ENCODE measurements at places on chromosomes 3 and 15.
A peak's percentile ranks its signal among the peaks of the same experiment; 100 is the strongest.

DNA sequence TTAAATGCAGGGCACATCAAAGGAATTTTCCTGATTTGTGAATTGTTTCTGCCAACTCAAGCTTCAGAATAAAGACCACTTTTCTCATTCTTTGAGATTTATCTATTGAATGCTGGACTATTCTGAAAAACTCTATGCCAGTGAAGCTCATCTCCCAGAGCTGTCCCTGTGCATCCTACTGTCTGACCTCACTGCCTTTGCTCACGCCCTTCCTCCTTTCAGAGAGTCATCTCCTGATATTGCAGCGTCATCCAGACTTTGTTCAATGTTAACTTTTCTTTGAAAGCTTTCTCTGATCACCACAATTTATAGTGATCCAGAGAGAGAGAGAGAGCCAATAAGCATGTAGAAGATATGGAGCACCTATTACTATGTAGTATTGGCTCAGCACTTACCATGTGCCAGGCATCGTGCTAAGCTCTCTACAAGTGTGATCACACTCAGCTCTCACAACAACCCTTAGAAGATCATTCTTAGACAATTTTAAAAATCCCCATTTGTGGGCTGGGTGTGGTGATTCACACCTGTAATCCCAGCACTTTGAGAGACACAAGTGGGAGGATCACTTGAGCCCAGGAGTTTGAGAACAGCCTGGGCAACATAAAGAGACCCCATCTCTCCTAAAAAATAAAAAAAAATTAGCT is 30.2 kb upstream of the TLE3 start:
- DNase-seq: no peak

GRCh38 chr3:71172951-71173350 is 410.6 kb downstream of the FOXP1 start:
- peak; percentile 83 for DNase-seq

- peak; percentile 59 for DNase-seq
These were observed 389.0 kb upstream of the THBS1 start for GRCh38 chr15:39191871-39192291.

- DNase-seq: no peak
These were observed 90.7 kb downstream of the RTP4 start for GRCh38 chr3:187458921-187459320.

GRCh38 chr3:177110895-177111294 is 86.4 kb downstream of the TBL1XR1 start:
- no peak for DNase-seq

GRCh38 chr3:46989146-46989810 is 9.8 kb downstream of the NBEAL2 start:
- no peak for DNase-seq

- no peak for DNase-seq
These were observed 469.2 kb downstream of the CNTN3 start for GRCh38 chr3:74145277-74145676.

DNA sequence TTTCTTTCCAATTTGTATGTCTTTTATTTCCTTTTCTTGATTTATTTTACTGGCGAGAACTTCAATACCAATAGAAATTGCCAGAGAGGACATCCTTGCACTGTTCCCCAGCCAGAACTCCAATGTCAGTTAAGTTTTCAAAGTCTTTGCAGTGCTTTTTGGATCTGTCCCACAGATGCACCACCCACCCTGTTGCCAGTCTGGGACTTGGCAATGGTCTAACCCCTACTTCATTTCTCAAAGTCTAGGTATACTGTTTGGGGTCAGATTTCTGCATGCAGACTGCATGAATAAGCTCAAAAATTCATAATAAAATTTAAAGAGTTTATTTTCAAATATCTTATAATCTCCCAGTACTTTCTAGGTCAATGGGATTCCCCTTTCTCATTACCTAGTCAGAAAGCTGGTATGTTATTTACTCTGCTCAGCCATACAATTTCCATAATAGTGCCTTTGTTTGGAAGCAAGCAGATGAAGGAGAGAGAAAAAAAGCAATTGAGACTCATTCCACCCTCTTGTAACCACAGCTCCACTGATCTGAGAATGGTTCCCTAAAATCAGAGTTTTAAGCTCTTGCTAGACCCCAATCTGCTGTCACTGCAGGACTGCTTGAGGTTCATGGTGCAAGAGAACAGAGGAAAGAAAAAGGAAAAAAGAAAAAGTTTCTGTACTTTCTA is 125.9 kb upstream of the PLXND1 start:
- DNase-seq: no peak

- DNase-seq: no peak
These were observed 336.2 kb upstream of the TPM1 start for GRCh38 chr15:62706317-62706716.

DNA sequence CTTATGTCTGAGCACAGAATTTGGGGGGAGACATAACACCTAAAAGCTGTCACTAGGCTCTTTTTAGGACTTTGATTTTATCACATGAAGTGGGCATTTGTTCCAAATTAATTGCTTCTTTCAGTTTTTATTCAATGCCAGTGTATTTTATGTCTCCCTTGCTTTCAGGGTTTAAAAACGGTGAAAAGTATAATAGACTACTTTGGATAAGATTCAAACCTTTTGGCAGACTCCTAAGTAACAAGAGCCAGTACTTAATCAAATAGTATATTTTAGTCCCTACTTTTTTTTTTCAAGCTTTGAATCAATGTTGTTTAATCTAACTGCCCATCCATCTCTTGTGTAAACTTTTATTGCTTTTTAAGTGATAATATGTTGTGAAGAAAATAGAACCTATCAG is 847.2 kb upstream of the DPPA4 start:
- DNase-seq: no peak

- DNase-seq: no peak
These were observed 52.7 kb upstream of the CADM2 start for GRCh38 chr3:84906065-84906464.

DNA sequence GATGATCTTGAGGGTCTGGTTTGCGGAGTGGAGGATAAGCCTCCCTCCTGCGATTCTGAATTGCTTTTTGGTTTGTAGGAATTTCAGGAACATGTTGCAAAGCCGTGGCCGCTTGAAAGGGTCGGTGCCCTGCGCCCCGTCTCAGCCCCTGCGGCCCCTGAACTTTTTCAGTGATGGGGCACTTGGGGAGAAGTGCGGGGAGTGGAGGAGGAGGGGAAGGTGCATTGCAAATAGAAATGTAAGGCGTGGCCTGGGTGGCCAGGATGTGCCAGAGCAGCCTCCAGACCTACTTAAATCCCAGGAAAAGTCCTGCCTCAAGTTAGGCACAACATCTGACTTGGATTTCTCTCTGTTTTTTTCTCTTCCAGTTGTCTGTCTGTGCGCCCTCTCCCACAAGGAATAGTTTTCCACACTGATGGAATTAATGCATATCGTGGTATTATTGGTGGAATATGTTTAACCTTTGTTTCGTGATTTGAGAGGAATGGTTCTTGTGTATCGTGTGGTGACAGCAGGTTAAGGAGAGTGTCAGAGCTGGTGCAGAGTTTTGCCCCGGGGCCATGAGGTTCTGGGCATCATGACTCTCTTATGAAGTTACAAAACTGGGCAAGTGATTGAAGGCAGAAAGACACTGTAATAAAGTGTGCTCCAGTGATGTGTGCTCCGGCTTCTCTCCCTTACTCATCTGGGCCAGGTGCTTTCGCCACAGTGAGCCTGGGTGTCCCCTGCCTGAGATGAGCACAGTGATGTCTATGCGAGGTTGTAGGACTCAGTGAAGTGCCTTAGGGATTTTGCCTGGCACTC is 153.8 kb downstream of the PGPEP1L start:
- DNase-seq: no peak

DNA sequence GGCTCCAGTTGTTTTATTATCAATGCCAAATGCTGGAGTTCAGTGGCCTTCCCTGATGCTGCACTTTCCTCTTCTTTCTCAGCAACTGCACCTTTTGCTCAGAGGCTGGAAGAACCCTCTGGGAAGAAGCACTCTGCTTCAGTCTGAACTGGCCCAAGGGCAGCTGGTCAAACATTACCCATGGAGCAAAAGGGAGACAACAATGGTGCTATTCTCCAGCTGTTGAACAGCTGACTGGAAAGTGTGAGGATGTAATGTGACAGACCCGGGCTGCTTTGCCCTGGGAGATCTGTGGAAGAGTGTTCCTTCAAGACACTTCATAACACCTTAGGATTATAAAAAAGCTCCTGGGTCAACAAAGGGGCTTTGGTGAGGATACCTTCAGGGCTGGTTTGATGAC is 84.9 kb downstream of the EPHB1 start:
- DNase-seq: no peak

DNA sequence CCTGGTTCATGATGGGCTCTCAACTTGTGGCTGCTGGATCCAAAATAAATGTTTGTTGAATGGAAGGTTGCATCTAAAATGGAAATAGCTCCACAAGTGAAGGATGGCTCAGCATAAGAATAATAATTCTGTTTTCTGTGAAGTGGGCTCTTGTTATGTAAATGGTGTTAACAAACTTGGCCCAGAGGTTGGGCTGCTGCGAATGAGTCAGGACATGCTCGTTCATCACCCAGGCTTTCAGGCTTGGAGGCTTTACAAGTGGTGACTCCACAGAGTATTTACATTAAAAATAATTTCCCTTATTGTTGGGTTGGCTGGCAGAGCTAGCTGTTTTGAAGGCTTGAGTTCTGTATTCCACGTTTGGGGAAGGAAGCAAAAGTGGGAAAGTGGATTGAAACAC is 60.5 kb downstream of the ITGB5 start:
- peak; percentile 56 for DNase-seq

- no peak for DNase-seq
These were observed 56.5 kb upstream of the RASA2 start for GRCh38 chr3:141430316-141430715.

DNA sequence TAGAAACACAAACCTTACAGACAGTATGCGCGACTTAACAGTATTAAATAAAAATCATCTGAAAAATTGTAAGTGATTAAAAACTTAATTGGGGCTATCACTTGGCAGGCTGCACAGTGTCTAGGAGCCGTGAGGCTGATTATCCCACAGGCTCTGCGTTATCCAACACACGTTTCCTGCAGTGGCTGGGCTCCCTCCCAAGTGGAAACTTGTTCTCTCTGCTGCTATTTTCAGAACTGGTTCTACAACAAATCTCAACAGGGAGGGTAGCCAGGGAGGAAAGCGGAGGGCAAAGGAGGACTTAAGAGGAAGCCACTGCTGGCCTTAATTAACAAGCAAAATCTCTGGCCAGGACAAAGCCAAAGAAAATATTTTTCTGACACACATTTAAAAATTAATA is 555.2 kb downstream of the MAGI1 start:
- no peak for DNase-seq

GRCh38 chr15:101349047-101349951 is 54.3 kb upstream of the SNRPA1 start:
- DNase-seq: no peak

DNA sequence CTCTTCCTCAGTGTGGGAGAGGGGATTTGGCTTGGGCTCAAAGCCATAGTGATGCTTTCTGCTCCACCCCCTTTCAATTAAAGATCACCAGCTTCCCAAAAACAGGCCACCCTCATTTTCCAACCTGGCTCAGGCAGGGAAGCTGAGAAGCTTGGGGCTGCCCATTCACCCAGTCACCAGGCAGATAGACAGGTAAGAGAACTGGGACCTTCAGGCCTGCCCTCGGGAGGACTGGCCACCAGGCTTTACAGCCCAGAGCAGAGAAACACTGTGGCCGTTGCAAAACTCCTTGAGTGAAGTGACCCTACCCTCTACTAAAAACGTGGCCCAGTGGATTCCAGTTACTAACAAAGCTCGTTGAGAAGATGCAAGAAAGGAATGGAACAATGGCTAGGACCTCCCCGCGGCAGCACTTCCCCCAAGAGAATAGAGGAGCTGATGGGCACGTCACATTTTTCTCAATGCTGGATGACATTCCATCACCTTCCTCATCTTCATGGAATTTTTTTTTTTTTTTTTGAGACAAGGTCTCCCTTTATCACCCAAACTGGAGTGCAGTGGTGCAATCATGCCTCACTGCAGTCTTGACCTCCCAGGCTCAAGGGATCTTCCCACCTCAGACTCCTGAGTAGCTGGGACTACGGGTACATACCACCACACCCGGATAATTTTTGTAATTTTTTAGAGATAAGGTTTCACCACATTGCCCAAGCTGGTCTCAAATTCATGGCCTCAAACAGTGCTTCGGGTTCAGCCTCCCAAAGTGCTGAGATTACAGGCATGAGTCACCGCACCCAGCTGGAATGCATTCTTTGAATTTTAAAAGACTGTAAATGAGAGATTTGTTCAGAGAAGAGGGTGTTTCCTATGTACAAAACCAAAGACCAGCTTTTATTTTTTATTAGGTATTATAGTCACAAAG is 37.9 kb downstream of the LIPC start:
- peak; percentile 95 for DNase-seq

GRCh38 chr3:135041601-135042000 is 246.5 kb downstream of the EPHB1 start:
- no peak for DNase-seq

GRCh38 chr15:66933932-66934867 is 131.2 kb upstream of the SMAD3 start:
- no peak for DNase-seq

GRCh38 chr3:40869939-40870338 is 329.4 kb upstream of the CTNNB1 start:
- no peak for DNase-seq

GRCh38 chr15:35289024-35289617 is 204.0 kb upstream of the NANOGP8 start:
- DNase-seq: peak; percentile 50

DNA sequence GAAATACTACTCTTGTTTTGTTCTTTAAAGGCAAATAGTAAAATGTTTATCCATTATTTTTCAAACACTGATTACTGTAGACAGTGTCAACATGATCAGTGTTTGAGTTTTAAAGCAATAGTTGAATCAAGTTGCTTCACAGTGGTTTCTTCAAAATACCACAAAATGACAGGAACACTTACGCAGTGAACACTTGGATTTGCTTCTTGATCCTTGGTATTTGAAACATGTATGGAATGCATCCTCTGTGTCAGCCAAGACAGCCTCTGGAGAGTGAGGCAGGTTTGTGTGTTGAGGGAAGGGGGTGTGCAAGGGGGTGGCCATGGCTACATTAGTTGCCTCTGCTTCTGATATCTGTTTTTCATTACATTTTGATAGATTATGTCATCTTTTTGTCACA is 413.0 kb downstream of the RBMS3 start:
- peak; percentile 89 for DNase-seq

GRCh38 chr3:189978753-189979152 is 141.9 kb downstream of the P3H2 start:
- peak; percentile 65 for DNase-seq

- DNase-seq: no peak
These were observed 78.3 kb downstream of the CBLB start for GRCh38 chr3:105790534-105790933.
